Adipocyte (in vitro differentiated cells): ENCODE measurements at places on chromosomes 11 and 22.

- no peak for DNase-seq
These were observed 122.4 kb downstream of the ETS1 start for GRCh38 chr11:128464878-128465450.

- no peak for DNase-seq
These were observed 13.3 kb upstream of the CABP7 start for GRCh38 chr22:29706486-29706885.

GRCh38 chr11:15144347-15144746 lies 29.6 kb downstream of the INSC start:
- DNase-seq = no peak

- peak; percentile 63 for DNase-seq
These were observed 12.9 kb downstream of the TSPAN32 start for GRCh38 chr11:2314525-2315394.

GRCh38 chr11:27207025-27207650 lies 155.9 kb downstream of the CCDC34 start:
- DNase-seq = no peak

DNA sequence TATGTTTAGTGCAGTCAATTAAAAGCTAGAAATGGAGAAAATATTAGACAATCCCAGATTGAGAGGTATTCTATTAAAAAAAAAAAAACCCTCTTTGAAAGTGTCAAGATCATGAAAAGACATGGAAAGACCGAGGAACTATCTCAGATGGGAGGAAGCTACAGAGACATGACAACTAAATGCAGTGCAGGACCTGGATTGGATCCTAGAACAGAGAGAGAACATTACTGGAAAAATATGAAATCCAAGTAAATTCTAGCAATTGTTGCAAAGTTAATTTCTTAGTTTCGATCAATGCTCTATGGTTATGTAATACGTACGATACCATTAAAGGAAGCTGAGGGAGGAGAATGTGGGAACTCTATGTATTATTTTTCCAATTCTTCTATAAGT lies 43.2 kb downstream of the SLC1A2 start:
- no peak for DNase-seq

DNA sequence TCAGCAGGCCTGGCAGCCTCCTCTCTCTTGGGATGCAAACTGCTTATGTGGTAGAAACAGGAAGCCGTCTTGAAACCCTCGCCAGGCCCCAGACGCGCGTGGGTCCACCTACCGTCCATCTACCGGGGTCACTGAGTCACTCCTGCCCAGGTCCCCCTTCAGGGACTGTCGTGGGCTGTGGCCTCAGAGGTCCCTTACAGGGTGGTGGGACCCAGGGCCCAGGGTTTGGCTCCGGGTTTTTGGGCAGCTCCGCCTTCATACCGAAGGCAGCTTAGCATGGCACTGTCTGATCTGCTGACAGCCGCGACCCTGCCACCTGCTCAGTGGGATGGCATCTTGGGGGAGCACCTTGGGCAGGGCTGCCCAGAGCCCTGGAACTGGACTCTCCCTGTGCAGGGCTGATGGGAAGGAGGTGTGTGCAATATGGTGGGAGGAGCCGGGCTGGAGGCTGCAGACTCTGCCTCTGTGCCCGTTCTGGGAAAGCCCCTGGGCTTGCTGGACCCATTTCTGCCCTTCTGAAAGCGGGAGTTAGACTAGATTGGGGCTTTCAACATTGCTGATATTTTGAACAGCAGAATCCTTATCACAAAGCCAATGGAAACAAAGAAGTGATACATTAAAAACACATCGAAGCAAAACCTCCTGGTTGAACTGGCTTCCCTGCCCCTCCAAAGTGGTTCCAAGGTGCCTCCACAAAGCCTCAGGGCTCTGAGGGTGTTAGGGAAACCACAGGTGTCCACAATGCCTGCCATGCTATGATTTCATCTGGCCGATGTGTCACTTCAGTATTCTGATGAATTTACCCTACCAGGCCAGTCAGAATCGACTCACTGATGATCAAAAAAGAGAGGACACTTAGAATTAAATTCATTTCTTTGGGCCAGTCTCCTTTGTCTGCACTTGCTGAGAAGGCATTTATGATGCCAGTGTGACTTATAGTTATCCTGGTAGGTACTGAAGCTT lies 316.5 kb downstream of the KIRREL3 start:
- no peak for DNase-seq

GRCh38 chr11:47176328-47177228 lies at the start of gene ARFGAP2:
ARFGAP2 (minus strand) TSS chr11:47176879; CDS start chr11:47176853, 26 bp downstream.
- peak; percentile 99 for DNase-seq

GRCh38 chr22:38531251-38531938 lies 25.3 kb upstream of the DDX17 start:
- peak; percentile 36 for DNase-seq

- no peak for DNase-seq
These were observed 45.3 kb upstream of the GCAT start for GRCh38 chr22:37762389-37762836.

DNA sequence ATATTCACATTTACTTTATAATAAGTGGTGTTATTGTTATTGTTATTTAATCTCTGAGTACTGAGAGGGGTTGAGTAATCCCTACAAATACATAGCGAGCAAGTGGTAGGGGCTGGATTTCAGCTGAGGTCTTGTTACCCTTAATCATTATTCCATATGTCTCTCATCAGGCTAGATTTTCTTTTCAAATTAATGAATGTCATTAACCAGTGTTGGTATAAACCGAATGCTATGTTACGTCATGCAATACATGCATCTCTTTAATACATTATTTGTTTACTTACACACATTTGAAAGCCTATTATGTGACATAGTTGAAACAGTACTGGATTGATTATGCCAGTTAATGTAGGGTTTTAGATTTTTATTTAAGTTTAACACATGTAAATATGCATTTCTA lies 18.9 kb downstream of the PDGFD start:
- DNase-seq = no peak

DNA sequence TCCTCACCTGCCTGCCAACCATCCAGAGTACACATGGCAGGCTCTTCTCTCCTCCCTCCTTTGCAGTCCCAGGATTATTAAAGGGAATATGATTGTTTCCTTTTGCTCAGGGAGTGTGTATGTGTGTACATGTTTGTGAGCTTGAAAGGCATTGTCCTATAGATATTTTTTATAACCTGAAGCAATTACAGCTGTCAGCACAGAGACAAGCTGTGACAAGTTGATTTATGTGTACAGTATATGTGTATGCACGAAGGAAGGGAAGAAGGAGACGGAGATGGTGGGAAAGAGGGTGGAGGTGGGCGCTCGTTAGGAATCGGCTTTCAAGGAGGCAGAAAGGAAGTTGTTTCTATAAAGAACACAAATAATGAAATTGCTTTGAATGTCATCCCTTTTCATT lies 537.0 kb downstream of the NTM start:
- no peak for DNase-seq

DNA sequence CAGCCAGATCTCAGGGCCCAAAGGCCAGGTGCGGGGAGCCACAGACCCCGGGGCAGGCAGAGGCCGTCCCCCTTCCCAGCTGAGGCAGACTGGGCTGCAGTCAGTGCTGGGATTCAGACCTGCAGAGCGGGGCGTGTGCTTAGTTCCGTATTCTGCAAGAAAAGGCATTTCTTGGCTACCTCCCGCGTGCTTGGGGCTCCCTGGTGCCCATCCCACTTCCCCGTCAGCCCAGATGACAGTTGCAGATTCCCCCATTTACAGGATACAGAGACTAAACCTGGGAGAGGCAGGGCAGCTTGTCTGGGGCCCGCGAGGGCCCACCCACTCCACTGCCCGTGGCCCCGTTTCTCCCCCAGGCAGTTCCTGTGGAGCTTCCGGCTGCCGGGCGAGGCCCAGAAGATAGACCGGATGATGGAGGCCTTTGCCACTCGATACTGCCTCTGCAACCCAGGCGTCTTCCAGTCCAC lies 18.3 kb downstream of the CYTH4 start:
- no peak for DNase-seq

DNA sequence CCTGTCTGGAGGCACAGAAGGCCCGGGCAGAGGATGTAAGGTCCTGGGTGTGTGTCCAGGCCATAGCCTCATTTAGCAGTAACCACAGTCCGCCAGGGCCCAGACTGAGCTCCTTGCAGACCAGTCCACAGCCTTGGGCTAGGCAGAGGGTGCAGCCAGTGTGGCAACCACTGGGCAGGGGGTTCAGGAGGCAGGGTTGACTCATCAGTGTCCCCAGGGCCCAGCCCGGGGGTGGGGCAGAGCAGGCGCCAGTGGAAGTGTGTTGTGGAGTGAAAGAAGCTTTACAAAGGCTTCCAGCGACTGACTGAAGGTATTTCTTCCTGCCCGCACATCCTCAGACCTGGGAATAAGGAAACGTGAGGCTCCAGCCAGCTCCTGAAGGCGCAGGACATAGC lies 27.7 kb upstream of the WNT11 start:
- DNase-seq = peak; percentile 15

DNA sequence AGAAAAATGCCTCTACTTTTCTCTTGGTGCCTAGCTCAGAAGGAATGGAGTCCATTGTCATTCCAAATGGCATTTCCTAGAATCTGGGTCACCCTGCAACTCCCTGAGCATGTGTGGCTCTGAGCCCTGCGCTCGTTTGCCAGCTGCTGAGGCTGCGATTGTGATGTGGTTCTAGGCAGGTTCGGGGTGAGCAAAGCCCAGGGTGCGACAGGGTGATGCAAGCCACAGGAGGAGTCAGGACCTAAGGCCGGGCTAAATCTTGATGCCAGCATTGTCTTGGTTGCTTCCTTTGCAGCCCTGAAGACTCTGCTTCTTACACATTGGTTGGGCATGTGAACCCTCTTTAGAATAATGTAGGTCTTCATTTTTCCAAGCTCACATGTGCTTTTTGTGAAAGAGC lies 131.0 kb downstream of the MORC2 start:
- no peak for DNase-seq

DNA sequence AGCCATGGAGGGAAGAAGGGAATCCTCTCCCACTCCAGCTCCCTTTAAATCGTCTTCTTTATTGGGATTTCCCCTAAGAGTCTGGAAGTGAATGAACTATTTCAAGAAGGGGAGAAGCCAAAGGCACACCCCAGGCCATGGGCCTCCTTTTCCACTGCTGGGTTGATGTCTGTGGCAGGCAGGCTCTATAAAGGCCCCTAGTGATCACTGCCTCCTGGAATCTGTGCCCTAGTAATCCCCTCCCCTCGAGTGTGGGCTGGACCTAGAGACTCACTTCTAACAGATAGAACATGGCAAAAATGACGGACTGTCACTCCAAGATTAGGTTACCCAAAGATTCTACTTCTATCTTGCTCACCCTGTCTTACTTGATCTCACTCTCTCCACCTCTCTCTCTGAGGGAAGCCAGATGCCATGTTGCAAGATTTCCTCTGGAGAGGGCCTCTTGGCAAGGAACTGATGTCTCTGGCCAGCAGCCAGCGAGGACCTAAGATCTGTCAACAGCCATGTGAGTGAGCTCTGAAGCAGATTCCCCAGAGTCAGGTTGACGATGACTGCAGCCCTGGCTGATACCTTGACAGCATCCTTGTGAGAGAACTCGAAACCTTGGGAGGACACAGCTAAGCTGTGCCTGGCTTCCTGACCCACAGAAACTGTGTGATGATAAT lies 444.8 kb downstream of the SOX6 start:
- peak; percentile 77 for DNase-seq

DNA sequence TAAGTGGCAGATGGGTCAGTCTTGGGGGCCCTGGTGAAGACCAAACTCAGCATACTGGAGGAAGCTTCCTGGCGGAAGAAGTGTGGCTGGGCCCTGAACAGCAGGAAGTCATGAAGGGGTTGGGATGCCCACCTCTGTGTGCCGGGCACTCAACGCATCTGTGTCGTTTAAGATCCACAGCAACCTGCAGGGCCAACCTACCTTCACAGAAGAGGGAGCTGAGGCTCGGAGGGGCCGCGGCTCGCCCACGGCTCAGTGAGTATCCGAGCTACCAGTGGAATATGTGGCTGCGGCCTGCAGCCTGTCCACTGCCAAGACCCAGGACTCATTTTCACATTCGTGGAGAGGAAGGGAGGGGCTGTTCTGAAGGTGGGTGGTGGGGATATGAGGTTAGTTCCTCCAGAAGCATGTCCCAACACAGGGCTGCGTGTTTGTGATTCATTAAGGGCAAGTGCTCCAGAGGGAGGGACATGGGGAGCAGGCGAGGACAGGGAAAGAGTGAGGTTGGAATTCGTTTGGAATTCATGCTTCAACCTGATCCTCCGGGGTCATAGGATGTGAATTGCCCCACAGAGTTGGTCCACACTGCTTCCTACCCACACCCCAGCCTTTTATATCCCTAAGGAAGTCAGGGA lies 99.6 kb downstream of the MPPED1 start:
- no peak for DNase-seq

GRCh38 chr11:48141475-48142122 lies 75.0 kb upstream of the OR4B1 start:
- DNase-seq = peak; percentile 10

DNA sequence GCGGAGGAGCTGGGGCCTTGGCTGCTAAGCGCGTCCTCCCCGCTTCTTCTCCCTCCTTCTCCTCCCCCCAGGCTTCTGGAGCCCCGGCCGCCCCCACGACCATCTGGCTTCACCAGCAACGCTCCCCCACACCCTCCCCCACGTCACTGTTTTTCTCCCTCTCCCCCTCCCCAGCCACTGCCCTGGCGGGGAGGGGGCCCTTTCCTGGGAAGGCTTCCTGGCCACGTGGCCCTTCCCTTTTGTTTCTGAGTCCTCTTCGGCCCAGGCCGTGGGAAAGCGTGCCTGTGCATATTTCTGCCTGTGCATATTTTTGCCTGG lies 27.7 kb downstream of the RTN4R start:
- DNase-seq = no peak
